ENCODE measurements at places on chromosomes 16 and 17.

- no peak for DNase-seq
Observed at GRCh38 chr17:75834279-75834920, 9.8 kb downstream of the UNC13D start.

DNA sequence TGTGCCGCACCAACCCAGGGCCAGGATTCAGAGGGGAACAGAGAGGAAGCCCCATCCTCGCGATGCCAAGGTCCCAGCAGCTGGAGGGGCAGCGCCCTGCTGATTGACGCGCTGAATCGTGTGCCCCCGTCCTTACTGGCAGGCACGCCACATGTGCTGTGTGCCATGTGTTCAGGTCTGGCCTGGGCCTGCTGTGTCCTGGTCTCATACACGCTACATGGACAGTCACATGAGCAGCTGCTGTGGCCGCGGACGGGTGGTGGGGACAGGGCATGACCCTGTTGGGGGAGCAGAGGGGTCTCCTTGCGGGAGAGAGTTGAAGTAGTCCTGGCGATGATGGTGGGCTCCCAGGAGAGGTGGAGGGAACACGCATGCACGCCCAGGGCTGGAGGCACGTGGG lies 18.0 kb downstream of the CBFA2T3 start:
- no peak for DNase-seq

DNA sequence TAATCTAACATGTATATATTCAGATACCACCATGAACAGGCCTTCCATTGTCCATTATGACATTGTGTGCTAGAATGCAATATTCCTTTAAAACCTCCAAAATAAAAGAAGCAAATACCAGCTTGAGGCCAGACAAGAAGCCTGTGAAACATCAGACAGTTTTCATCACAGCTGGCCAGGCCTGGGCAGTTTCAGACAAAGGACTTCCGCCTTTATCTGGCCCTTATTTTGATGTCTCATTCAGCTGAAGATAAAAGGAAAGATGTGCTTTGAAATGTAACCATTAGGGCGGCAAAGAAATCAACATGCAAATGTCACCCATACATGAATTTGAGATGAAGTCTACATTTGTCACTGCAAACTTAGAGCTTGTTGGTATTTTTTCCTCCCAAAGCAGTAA lies 737.5 kb downstream of the KCNJ2 start:
- no peak for DNase-seq

GRCh38 chr17:62888148-62888547 lies 77.9 kb upstream of the TANC2 start:
- DNase-seq = no peak

GRCh38 chr16:74903120-74903519 lies 81.8 kb downstream of the WDR59 start:
- no peak for DNase-seq

- DNase-seq = no peak
Observed at GRCh38 chr17:17506893-17507464, 10.8 kb upstream of the RASD1 start.

GRCh38 chr17:81277946-81278693 lies 17.0 kb downstream of the SLC38A10 start:
- no peak for DNase-seq

DNA sequence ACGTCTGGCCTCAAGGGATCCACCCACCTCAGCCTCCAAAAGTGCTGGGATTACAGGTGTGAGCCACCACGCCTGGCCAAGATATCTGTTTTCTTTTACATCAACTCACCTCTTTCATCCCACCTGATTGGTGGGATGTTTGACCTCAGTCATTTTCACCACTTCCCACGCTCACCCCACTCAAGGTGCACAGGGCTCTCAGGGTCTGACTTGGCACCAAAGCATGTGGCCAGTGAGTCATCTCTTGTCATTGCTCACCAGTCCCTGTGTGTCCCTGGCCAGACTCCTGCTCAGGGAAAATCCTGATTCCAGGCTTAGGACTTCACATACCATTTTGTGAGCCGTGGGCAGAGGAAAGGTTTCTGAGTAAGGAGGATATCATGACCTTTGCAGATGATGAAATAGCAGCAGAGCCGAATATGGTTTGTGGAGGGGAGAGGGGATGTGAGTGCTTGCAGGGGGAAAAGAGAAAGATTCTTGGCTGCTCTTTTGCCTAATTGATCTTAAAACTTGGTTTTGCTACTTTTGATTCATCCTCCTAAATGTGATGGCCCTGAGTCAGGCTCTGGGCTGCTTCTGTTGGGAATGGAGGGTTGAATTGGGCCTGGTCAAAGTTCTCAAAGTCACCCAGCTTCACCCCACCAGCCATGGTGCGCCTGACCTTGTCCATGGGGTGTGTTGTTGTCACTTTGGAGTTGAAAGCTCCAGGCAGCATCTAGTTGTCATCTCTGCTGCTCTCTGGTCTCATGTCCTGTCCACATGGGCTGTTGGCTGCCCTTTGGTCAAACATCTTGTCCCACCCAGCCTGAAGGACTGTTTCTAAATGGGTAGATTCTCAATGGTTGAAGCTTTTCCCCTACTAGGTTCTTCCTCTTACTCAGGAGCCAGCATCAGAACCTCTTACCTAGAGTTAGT lies 6.0 kb upstream of the KCNH6 start:
- no peak for DNase-seq

DNA sequence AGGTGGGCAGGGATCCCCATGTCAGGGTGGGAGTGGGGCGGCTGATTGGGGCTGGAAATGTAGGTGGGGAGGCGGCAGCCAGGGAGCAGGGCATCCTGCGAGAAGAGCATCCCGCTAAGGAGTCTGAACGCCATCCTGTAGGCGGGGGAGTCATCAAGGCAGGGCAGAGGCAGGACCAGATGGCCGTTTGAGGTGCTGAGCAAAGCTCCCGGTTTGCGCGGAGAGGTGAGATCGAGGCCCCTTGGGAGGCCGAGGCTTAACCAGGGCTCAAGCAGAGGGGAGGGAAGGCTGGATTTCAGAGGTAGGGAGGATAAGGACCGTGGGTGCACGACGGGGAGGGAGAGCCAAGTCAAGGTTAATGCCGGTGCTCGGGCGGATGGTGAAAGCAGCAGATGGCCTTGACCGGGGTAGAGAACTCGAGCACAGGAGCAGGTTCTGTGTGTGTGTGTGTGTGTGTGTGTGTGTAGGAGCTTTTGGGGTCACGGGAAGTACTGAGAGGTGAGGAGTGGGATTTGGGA lies 472 bp upstream of the NME2 start:
- DNase-seq = peak; percentile 38

- no peak for DNase-seq
Observed at GRCh38 chr17:68248199-68248825, 469 bp downstream of the AMZ2 start.

DNA sequence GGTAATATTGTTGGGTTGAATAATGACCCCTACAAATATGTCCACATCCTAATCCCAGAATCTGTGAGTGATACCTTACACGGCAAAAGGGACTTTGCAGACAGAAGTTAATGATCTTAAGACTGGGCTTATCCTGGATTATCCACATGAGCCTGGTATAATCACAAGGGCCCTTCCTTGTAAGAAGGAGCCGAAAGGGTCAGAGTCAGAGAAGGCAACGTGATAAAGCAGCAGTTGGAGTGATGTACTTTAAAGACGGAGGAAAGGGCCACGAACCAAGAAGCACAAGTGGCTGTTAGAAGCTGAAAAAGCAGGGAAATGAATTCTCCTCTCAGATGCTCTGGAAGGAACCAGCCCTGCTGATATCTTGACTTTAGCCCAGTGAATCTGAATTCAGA lies 137.8 kb downstream of the UTP18 start:
- DNase-seq = no peak

DNA sequence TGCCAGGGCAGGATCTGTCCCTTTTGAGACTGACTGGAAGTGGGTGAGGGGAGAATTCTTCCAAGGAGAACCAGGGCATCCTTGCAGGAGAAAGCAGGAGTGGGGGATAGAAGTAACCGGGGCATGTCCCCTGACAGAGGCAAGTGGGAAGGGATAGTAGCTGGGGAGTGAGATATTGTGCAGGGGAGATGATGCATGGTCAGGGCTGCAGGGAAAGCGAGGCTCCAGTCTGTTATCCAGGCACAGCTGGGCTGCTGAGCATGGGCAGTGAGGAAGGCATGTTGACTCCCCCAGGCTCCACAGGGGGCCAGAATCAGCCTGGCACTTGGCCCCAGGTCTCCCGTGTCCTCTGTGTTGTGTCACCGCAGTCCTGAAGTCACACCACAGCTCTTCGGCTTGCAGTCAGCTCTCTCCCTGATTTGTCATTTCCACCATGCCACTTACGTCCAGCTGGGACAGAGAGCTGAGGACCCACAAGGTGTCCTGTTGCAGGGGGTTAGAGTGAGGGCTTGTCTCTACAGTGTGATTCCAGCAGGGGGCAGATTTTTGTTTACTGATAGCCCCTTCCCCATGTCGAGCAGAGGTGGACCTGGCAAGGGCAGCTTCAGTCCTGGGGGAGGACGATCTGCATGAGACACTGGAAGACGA lies 40.9 kb downstream of the B9D1 start:
- DNase-seq = peak; percentile 38

GRCh38 chr16:30031477-30031918 lies 427 bp upstream of the TLCD3B start:
- no peak for DNase-seq

DNA sequence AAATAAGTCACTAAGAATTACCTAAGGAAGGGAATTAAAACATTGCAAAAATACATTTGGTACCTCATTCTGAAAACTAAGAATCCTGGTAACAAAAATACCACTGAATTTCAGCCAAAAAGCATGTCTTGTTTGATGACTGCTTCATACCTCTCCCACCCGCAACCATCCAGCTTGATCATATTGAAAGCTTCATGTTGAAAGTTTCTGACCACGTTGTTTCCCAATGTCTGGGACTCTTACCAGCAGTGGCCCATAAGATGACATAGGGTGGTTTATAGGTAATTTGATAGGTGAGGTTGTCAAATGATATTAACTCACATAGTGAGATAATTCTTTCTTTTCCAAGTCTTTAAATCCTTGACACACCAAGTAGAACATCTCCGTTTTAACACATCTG lies 139.3 kb downstream of the CDH11 start:
- DNase-seq = no peak

- DNase-seq = peak; percentile 47
Observed at GRCh38 chr17:38982858-38983746, 15.9 kb upstream of the FBXO47 start.

GRCh38 chr17:39595294-39595693 lies 12.4 kb downstream of the NEUROD2 start:
- no peak for DNase-seq

DNA sequence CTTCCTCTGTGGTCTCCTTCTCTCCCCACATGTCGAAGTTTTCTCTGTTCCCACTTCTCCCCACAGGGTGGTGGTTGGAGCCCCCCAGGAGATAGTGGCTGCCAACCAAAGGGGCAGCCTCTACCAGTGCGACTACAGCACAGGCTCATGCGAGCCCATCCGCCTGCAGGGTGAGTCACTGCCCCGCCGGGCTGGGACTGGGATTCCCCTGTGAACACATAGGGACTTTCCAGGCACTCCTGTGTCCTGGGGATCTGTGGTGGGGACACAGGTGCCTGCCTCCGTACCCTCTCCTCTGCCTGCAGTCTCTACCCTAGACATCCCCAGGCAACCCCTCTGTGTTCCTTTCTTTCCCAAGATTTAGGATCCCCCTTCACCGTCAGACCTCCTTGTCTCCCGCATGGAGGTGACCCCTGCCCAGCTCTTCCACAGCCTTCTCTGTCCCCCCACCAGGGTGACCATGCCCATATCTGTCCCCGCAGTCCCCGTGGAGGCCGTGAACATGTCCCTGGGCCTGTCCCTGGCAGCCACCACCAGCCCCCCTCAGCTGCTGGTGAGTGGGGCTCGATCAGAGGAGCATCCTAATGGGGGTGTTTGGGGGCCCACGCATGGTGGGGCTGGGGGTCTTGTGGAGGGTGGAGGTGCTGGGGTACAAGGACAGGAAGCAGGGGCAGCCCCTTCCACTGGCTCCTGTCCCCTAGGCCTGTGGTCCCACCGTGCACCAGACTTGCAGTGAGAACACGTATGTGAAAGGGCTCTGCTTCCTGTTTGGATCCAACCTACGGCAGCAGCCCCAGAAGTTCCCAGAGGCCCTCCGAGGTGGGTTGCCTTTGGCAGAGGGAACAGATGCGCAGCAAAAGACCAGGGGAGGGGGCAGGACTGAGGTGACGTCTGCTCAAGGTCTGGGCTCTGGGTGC lies 5.8 kb downstream of the ITGAM start:
- peak; percentile 23 for DNase-seq

GRCh38 chr17:67157732-67158639 lies 87.0 kb downstream of the HELZ start:
- no peak for DNase-seq

DNA sequence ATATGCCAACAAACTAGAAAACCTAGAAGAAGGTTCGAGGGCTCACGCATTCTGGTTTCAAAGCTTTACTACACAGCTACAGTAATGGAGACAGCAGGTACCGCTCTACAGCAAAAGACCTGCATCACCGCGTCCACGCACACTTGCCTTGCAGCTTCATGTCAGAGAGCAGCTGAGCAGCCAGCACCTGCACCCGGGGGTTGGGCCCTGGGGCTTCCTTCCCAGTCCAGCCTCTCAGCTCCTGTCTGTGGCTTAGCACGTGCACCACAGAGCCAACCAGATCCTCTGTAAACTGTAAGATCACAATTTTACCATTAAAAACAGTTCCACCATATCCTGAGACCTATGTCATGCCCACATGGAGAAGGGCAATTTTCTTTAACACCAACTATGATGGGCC lies 15.3 kb downstream of the MEAK7 start:
- DNase-seq = no peak

DNA sequence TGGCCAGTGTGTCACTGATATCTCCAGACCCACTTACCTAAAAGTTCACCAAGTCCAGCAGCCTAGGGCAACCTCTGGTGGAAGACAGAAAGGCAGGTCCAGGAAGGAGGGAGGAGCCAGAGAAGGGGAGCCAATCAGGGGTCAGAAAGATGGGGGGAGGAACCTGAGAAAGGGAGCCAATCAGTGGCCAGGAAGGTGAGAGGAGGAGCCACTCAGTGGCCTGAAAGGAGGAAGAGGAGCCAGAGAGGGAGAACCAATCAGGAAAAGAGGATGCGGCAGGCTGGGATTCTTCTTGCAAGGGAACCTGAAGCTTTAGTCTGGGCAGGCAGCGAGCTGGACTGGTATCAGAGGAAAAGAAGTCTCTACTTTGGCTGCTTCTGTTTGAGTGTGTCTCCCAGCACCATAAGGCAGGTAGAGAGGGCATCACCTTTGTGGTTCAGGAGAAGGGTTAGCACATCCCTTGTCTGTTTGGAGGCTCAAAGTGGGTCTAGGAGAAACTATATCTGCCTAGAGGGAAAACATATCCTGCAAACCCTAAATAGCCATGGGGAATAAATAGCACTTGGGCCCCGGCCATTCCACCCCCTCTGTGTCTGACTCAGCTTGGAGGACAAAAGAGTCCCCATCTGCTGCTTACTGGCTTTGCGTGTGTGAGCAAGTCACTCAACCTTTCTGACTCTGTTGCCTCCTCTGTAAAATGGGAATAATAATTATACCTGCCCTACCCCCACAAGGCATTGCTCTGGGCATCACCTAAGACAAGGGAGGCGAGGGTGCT lies 43.4 kb upstream of the CRHR1 start:
- peak; percentile 84 for DNase-seq

DNA sequence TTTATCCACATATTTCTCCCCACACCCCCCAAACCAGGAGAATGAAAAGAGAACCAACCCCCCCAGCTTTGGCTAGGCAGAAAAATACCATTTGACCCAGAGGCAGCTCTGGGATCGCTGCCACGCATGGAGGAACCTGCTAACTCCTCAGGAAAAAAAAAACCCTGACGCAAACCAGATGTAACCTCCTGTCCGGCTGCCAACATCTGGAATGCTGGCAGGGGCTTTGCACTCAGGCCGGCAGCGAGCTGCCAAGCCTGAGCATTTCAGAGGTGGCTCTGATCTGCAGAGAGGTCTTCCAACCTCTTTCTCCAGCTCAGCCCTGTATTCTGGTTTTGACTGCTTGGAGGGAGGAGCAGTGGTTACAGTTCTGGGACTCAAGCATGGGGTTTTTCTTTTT lies 8.2 kb downstream of the IGFBP4 start:
- no peak for DNase-seq

GRCh38 chr16:73405851-73406250 lies 357.9 kb upstream of the ZFHX3 start:
- DNase-seq = no peak

All from WTC11 (cell line).